Iris pigment epithelial cell (primary cell): ENCODE measurements at places on chromosomes 12 and 14.
A peak's percentile ranks its signal among the peaks of the same experiment; 100 is the strongest.

DNA sequence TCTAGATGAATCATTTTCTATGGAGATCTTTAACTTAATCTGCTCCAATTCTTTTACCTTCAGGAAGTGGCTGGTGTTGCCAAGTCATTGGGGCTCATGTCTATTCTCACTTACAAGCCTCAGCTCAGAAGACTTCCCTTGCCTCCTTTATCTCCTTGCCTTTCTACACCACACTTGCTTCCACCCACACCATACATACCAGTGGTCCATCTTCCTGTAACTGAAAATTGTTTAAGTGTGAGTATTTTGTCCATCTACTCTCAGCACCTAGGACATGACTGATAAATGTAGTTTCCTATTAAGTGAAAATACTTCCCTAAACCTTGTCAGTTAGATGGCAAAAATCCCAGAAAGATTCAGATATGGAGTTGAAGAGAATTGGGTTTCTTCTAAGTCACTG is 199.7 kb upstream of the CPNE8 start:
- DNase-seq = peak; percentile 11

DNA sequence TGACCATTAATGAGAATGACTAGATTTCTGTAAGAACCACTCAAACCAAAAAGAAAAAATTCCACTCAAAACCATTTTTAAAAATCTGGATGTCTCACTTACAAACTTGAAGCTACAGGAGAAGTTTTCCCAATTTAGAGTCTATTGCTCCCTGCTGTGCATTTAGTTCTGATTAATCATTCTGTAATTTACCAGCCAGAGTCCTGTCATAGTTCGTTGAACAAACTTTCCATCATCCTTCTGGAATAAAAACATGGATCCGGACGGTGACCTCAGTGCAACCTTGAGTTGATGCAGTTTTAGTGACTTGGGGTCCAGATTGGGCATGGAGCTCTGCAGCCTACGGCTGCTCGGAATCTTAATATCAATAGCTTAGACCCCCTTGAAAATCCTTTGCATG is 73.4 kb downstream of the PRMT8 start:
- no peak for DNase-seq

DNA sequence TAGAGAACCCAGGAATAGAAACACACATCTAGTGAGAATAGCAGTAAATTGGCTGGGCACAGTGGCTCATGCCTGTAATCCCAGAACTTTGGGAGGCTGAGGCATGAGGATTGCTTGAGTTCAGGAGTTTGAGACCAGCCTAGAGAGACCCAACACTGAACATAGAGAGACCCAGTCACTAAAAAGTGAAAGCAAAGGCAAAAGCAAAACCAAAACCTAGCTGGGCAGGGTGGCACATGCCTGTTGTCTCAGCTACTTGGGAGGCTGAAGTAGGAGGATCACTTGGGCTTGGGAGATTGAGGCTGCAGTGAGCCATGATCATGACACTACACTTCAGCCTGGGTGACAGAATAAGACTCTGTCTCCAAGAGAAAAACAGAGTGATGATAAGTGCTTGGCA is 37.5 kb upstream of the MIS18BP1 start:
- no peak for DNase-seq

DNA sequence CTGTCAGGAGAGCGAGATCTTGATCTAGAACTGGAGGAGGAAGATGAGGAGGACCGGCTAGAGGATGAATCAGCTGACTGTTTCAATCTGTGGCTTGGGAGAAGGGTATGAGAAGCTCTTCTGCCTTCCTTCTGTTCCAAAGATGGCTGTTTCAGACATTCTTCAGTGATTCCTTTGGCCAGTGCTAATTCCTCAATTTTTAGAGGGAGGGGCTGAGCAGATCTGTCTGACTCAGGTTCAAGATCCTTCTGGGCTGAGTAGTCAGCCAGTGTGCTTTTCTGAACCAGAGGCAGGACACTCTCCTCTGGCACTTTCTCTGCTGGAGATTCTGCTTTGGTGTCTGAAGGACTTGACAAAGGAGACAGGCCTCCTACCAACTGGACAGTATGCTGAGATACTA is 15.2 kb downstream of the ACIN1 start:
- DNase-seq = peak; percentile 63

- DNase-seq = peak; percentile 37
Observed at GRCh38 chr12:45122768-45123380, 72.0 kb upstream of the DBX2 start.

DNA sequence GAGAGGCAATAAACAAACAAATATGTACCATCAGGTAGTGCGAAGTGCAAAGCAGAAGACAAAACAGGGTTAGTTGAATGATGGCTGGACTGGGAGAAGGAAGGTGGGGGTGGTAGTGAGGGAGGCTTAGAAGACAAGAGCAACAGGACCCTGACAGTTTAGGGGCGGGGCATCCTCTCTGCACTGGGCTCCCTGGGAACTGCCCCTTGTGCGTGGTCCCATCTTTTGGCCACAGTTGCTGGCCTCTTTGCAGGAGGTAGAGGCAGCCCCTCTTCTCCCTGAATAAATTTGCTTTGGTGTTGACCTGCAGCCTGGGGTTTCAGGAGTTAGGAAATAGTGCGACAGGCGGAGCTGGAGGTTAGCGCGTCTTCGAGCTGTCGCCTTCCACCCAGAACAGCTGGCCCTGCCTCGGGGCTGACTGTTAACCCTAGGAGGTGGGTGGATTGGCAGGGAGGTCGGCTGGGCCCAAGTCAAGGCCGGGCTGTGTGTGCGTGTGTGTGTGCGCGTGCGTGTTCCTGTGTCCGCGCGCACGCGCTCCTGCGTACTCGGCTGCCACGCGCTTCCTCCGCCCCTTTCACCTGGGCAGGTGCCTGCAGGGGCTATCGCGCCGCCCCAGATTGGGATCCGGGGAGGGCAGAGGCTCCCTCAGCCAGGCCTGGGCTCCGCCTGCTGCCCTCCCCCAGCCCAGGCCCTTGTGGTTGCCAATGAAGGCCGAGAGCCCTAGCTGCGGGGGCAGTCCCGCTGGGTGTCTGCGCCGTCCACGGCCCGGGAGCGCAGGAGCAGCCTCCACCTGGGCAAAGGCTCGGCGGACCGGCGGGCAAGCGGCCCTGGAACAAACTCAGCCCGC is 180.8 kb downstream of the ADCK1 start:
- DNase-seq = no peak

GRCh38 chr12:95182868-95183415 is 34.3 kb downstream of the FGD6 start:
- DNase-seq = peak; percentile 96

- no peak for DNase-seq
Observed at GRCh38 chr14:63760014-63760413, 32.1 kb upstream of the SGPP1 start.

GRCh38 chr12:91023326-91024004 is 18.7 kb upstream of the EPYC start:
- peak; percentile 89 for DNase-seq

DNA sequence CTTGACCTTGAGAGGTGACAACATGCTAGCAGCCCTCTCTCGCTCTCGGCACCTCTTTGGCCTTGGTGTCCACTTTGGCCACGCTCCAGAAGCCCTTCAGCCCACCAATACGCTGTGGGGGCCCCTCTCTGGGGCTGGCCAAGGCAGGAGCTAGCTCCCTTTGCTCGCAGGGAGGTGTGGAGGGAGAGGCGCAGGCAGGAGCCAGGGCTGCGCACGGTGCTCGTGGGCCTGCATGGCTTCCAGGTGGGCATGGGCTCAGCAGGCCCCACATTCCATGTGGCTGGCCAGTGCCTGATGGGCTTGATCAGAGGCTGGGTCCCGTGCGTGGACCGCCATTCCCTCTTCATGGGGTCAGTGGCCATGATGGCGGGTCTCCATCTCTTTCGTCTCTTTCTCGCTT is 1237.0 kb upstream of the USP15 start:
- no peak for DNase-seq

DNA sequence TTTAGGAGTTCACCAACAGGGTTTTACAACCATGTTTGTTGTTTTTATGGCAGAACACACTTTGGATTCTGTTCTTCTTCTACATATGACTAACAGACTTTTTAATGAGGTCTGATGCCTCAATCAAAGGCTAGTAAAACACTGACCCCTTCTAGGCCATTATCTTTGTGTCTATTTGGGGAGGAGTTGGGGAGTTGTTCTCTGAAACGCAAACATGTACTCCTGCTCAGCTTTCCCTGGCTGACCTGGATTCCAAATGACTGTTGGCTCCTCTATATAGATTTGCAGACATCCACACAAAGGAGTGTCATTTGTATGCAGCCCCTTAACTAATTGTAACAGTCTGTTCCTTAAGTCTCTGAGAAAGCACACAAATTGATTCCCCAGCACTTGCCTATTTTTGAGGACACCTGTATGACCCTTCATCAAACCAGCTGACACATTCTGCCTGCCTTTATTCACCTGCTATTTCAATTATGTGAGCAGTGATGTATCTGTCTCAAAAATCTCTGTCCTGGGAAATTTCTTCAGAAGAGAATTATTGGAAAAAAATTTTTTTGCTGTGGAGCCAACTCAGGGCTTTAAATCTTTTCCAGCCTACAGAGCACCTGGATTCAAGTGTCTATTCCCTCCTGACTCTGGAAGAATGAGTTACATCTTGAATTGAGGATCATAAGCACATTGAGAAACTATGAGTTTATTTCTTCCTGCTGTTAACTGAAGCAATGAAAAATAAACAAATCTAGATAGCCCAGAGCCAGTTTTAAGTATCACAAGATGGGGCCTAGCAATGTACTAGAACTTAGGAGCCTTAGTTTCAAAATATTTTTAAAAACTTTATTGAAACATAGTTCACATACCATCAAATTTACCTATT is 417.2 kb downstream of the RAD51B start:
- DNase-seq = no peak

DNA sequence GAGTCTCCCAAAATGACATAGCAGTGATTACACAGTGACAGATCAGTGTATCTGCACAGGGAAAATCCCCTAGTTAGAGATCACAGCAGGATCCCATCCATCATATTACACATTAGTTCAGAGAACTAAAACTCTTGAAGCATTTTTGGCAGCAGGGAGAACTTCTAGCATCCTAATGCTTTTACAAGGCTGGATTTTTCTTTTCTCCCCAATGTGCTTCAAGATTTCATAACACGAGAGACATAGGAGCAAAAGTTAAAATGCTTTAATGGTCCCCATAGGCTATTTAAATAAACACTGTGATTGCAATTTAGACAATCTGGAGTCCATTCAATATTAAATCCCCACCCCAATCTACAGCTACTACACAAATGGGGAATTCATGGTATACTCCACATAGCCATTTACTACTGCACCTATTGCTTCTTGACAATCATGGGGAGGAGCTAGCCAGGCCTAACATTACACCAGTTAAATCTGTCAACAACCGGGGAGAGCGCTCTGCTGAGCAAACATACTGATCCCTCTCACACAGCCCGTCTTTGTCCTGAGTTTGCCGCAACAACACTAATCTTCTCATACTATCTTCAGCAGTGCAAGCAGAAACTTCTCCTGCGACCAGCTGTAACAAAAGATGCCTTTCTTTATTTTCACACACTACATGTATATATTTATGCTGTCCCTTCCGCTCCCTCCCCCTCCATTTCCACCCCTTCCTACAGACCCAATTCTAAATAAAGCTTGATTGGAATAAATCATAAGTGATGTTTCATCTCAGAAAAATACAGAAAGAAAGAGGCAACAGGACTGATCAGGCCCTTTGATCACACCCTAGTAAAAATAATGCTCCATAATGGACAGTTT is 120.3 kb upstream of the SOX5 start:
- DNase-seq = peak; percentile 38

- DNase-seq = peak; percentile 78
Observed at GRCh38 chr12:109542014-109542413, 31.3 kb downstream of the MMAB start.

DNA sequence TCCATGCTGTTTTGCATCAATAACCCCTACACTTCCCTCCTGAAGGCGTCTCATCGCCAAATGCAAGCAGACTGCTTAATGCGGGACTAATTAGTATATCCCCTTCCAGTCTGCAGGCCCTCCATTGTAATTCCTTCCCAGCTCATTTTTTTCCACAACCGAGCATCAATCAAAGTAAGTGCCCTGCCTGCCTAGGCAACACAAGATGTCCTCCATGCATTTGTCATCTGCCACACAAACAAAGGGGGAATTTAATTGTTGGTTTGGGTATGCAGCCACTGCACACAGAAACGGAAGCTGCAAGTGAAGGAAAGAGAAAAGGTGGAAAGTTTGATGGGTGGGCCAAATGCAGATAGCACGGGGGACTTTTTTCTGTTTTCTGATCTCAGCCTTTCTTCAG is 168.0 kb downstream of the EGLN3 start:
- no peak for DNase-seq

GRCh38 chr14:68786491-68787091 is 6.3 kb downstream of the ZFP36L1 start:
- DNase-seq = peak; percentile 43

DNA sequence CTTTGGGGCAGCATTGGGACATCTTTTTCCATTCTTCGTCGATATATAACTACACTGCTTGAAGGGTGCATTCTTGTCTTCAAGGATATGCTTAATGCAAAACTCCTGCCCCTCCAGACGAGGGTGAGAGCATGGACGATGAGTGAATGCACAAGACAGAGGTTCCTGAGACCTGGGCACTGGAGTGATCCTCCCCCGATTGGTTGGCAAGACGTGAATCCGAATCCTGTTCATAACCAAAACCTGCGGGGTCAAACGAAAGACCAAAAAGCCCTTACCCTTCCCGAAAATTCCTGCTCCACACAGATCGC is 684 bp downstream of the KANSL2 start:
- peak; percentile 23 for DNase-seq

DNA sequence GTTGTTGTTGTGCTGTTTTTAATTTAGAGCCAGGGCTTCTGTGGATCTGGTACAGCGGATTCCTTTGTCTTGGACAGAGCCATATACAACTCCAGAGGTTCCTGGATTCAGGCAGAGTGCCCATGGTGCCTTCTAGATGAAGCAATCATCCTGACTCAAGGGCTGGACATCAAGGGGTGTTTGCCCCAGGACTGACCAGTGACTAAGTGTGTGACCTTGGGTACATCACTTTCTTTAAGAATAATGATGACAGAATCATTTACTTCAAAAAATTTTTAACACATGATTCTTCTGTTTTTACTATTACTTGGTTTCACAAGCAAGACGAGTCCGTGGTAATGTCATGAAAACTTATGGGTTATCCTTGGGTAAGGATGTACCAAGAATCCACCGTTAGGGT is 397.3 kb downstream of the ZFP36L1 start:
- DNase-seq = peak; percentile 66

GRCh38 chr14:34713122-34713680 is 1.2 kb downstream of the CFL2 start:
- no peak for DNase-seq

DNA sequence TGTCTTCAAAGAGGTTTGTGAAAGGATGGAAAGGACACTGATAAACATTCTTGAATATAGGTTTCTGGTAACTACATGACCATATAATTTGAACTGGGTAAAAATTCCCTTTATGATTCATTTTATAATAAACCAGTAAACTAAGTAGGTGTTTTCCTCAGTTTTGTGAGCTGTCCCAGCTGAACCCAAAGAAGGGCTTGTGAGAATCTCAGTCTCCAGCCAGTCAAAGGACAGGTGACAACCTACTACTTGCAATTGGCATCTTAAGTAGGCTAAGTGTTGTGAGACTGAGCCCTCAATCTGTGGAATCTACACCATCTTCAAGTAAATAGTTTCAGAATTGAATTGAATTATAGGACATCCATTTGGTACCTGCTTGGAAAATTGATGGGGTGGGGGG is 75.2 kb downstream of the MYF5 start:
- DNase-seq = no peak

- no peak for DNase-seq
Observed at GRCh38 chr14:90562652-90563051, 165.8 kb downstream of the CALM1 start.

GRCh38 chr12:46372544-46373300 is at the start of gene SLC38A2:
TSS of gene SLC38A2 (minus strand) at chr12:46372773. CDS start at chr12:46371293, 1,480 bp downstream.
- DNase-seq = peak; percentile 95
